ACHN (cell line): ENCODE measurements at places on chromosomes 7 and 10.

- DNase-seq = no peak
These were observed 51.1 kb downstream of the ADCYAP1R1 start for GRCh38 chr7:31102973-31103850.

- no peak for DNase-seq
These were observed 378.0 kb upstream of the AKR1E2 start for GRCh38 chr10:4448030-4448429.

GRCh38 chr10:63200431-63200830, 67.3 kb downstream of the NRBF2 start:
- DNase-seq = no peak

- no peak for DNase-seq
These were observed 18.1 kb upstream of the CAMK2G start for GRCh38 chr10:73892310-73893030.

DNA sequence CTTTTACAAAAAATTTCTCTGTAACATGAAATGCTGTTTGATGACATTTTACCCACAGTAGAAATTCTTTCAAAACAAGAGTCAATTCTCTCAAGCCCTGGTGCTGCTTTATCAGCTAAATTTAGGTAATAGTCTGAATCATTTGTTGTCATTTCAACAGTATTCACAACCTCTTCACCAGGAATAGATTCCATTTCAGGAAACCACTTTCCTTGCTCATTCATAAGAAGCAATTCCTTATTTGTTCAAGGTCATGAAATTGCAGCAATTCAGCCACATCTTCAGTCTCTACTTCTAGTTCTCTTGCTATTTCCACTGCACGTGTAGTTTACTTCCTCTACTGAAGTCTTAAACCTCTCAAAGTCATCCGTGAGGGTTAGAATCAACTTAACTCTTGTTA, 14.1 kb downstream of the STAG3 start:
- DNase-seq = no peak

- no peak for DNase-seq
These were observed 12.2 kb upstream of the SVIL start for GRCh38 chr10:29646960-29647461.

GRCh38 chr7:114148779-114149178, 230.0 kb upstream of the PPP1R3A start:
- peak; percentile 29 for DNase-seq

DNA sequence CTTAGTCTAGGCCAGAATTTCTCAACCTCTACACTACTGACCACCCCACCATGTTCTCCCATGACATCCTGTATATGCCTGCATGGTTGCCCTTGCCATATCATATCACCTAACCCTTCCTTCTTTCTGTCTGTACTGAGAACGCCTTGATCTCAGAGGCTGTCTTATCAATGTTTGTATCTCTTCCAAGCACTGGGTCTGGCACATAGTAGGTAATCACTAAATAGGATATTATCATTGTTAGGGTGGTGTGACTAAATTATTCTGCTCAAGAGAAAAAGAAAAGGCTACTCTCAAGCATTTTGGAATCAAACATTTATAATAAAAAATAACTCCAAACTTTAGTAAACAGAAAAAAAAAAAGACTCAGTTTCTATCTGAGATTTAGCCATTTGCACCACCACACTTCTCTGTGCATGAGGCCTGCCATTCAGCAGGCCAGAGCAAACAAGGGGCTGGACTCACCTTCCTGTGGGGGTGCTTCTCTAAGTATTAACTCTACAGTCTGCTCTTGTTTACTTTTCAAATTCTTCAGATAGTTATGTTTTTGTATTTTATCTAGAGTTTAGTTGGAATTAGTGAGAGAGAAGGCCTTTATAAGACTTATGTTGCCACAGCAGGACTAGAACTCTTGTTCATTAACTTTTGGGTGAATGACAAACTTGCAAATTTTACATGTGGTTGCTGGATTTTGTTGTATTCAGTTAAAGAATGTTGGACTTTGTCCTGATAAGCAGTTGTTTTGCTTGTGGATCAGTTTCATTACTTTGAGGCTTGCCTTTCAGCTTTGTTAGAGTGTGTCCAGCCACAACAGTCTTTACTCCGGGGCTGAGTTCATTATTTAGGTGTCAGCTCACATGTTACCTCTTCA, 5.4 kb downstream of the AGBL3 start:
- no peak for DNase-seq

GRCh38 chr10:132362151-132362611, 30.2 kb downstream of the LRRC27 start:
- DNase-seq = no peak

DNA sequence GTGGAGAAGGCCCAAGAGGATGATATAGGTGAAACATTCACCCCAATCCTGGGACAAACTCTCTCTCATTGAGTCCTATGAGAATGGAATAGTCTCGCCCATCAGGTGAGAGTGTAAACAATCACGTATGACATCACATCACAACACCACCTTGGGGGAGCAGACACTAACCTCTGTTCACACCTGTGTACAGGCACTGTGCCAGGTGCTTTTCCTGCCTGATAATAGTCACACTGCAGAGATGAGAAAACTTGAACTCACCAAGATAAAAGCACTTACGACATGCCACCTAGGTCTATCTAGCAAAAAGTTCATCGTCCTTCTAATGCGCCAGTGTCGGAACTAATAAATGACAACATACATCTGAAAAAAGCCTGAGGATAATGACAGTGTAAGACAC, 187.8 kb downstream of the FAM107B start:
- DNase-seq = no peak

DNA sequence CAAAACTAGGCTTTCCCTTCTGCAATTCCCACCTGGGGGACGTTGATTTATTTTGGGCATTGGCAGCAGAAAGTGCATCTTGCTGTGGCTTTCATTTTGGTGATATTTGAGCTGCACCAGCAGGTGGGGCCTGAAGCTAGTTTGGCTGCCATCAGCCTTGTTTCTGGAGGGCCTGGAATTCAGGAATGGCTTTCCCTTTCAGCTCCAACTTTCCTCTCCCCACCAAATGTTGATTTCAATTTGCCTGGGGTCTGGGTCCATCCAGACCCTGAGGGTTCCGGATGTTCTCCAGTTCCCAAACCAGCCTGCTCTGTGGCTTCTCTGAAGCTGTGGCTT, 640.4 kb downstream of the TYW1 start:
- no peak for DNase-seq

DNA sequence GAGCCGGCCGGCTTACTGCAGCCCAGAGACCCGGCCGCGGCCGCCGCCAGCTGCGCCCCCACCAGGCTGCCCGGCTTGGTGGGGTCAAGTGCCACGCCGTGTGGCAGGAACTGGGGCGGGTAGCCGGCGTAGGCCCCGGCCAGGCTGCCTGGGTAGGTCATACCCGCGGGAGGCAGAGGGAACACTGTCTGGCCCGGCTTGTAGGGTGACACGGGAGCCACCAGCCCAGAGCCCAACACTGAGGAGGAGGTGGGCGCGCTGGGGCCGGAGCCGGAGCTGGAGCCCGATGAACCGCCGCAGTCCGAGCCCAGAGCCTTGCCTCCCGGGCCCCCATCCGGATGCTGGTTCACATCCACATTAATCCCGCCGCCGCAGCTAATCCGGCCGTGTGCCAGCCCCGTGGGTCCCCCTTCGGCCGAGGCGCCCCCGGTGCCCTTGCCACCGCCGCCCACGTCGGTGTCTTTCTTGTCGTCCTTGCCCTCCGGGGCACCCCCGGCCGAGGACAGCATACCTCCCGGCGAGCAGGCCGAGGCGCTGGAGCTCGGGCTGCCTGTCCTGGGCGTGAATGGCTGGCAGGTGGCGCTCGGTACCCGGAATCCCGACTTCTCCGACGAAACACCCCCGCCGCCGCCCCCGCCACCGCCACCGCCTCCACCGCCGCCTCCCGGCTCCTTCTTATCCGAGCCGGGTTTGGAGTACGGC, 2.0 kb downstream of the ZNF503 start:
- peak; percentile 72 for DNase-seq

GRCh38 chr10:133024704-133025557, 62.8 kb upstream of the ADGRA1 start:
- DNase-seq = no peak

DNA sequence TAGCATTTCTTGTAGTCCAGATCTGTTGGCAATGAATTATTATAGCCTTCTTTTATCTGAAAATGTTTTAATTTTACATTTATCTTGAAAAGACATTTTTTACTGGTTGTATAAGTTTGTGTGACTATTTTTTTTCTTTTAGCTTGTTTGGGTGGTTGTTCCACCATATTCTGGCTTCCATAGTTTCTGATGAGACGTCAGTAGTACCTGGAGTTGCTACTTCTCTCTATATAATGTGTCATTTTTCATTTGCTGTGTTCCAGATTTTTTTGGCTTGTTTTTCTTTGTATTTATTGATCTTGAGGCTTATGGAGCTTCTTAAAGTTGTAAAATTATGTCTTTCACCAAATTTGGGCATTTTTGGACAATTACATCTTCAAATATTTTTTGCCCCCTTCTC, 168.8 kb downstream of the DNAJB6 start:
- DNase-seq = no peak

- DNase-seq = no peak
These were observed 355.4 kb downstream of the CRPPA start for GRCh38 chr7:16065939-16066338.

DNA sequence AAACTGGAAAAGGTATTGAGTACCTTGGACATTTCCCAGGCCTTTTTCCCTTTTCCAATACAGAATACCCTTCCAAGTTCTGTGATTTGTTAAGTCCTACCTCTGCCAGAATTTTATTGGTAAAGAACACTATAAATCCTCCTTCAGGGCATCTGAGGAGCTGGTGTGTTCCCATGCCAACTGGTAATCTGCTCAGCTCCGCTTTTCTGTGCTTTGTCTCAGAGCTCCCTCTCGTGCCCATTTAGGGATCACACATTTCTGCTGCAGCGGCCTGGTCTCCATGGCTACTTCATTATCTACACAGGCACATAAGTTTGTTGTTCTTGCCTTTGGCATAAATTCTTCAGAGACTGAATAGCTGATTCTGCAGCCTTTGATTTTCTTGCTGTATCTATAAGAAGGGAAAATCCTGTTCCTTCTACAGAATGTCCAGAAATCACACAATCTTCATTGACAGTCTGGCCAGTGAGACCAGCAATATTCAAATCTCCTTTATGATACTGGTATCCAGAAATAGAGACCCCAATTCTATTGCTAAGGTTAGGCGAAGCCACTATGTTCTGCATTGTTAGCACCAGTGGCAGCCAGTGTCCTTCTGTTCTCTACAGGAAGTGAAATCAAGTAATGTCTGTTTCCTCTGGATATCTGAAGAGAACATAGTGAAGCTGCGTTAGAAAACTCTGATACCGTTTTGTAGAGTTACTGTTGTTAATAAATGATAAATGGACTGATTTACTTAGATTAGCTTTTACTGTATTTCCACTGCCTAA, 51.9 kb downstream of the DENND11 start:
- DNase-seq = peak; percentile 92

GRCh38 chr10:77497748-77498147, 139.9 kb downstream of the KCNMA1 start:
- no peak for DNase-seq

GRCh38 chr10:36730316-36730715, 395.1 kb upstream of the ANKRD30A start:
- DNase-seq = no peak

- no peak for DNase-seq
These were observed 89.5 kb upstream of the CCDC6 start for GRCh38 chr10:59995862-59996261.

GRCh38 chr10:104334965-104335650, 3.2 kb downstream of the ITPRIP start:
- no peak for DNase-seq

DNA sequence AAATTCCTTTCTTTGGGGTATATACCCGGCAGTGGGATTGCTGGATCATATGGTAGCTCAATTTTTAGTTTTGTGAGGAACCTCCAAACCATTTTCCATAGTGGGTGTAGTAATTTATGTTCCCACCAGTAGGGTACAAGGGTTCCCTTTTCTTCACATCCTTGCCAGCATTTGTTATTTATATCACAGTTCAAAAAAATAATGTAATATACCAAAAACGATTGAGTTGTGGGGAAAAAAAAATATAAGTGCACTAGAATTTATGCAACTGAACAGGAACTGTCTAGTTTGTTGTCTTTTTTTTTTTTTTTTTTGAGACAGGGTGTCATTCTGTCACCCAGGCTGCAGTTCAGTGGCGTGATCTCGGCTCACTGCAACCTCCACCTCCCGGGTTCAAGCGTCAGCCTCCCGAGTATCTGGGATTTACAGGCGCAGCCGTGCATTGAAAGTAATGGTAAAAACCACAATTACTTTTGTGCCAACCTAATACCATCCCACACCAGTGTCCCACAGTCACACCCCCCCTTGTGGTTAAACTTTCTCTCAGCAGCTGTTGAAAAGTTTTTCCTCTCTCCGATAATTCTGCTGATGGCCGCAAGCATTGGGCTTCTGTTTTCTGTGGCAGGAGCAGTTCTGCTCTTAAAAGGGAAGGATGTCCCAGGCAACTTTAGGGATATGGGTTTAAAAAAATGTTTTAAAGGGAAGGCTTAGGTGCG, 6.8 kb upstream of the LAT2 start:
- DNase-seq = peak; percentile 91

- no peak for DNase-seq
These were observed 416.9 kb downstream of the THSD7A start for GRCh38 chr7:11415101-11415500.

DNA sequence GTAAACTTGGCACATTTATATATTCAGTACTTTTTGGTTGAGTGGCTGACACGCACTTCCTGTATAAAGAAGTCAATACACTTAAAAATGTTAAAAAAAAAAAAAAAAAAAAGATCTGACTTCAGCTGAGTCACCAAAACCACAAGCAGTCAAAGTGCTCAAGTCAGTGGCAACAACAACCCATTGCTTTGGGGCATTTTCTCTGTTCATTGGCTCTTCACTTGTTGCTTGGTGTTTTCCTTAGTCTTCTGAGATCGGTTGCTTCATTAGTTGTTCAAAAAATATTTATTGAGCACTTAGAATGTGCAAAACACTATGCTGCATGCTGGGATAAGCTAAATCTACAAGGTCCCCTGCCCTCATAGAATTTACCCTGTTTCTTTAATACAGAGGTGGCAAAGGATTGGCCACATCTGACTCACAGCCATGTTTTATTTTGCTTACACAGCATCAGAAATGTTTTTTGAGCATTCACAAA, 63.7 kb downstream of the ZNRF2 start:
- peak; percentile 91 for DNase-seq
